NCI-H2029 treated with DMSO at 0.1 percent for 48 hours (cell line): ENCODE measurements at places on chromosomes 11 and 22.

DNA sequence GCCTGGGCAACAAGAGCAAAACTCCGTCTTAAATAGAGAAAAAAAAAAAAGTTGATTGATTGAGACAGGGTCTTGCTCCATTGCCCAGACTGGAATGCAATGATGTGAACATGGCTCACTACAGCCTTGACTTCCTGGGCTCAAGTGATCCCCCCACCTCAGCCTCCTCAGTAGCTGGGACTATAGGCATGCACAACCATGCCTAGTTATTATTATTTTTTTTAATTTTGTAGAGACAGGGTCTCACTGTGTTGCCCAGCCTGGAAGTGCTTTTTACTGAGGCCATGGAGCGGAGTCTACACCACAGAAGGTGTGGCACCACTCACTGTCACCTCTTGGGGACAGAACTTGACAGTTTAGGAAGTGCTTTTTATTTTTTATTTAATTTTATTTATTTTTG lies 17.8 kb downstream of the TRIOBP start:
- DNase-seq: no peak

- peak; percentile 77 for DNase-seq
Measured at GRCh38 chr11:65546217-65546958, 11.8 kb downstream of the LTBP3 start.

DNA sequence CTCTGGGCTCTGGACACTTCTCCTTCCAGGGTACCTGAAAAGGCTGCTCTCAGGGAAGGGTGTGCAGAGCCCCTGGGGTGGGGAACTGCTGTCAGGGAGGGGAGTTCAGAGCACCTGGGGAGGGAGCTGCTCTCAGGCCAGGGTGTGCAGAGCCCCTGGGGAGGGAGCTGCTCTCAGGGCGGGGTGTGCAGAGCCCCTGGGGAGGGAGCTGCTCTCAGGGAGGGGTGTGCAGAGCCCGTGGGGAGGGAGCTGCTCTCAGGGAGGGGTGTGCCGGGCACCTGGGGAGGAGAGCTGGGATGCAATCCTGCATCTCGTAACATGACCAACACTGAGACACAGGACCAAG lies 764.2 kb downstream of the BRD1 start:
- DNase-seq: no peak

DNA sequence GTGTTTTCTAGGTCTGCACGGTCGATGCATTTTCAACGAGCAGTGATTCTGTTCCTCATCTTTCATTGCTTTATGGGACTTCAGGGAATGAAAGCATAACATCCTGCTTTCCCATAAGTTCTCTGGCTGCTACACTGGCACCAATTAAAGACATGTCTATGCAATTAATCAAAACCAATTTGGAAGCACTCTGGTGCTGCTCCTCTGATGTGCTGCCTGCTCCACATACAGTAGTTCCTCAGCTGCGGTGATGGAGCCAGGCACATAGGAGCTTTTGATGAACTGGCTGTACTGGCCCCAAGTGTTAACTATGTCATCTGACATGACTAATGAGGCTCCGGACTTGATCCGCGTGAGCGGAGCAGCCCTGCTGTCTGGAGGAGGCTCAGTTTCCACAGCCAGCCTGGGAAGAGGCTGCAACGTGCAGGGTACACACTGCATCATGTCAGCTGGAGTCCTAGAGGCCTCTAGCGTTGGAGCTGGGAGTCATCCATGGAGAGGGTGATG lies 29.8 kb downstream of the GVQW3 start:
- DNase-seq: no peak

DNA sequence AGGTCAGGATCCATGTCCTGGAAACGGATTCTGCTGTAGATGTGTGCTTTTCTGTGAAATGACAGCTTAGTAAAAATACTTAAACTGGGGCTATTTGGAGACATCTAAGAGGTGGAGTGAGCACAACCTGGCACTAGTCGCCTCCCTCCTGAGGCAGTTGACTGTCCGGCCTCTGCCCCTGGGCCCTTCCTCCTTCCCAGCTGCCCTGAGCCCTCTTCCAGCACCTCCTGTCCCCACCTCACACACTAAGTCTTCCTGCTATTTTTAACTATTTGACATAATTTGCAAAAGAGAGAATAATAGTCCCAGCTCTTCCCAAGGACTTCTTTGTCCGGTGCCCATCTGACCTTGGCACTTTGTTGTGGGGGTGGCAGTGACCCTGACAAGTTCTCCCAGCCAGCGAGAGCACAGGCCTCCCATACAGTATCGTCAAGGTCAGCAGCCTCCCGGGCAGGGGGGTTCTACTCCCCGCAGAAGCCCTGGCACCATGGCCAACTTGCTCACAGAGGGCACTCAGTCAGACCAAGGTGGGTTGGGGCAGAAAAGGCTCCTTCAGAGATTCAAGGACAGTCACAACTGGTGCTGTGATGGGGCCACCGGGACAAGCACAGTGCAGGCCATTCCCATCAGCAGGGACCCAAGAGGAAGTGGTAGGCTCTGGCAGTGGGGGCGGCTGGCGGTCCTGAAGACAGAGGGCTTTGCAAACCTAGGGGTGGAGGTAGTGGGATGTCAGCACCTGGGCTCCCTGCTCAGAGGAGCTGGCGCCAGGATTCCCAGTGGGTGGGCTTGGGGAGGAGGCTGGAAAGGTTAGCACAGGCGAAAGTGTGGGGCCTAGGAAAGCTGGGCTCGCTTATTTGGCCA lies 5.5 kb upstream of the NEAT1 start:
- DNase-seq: no peak

DNA sequence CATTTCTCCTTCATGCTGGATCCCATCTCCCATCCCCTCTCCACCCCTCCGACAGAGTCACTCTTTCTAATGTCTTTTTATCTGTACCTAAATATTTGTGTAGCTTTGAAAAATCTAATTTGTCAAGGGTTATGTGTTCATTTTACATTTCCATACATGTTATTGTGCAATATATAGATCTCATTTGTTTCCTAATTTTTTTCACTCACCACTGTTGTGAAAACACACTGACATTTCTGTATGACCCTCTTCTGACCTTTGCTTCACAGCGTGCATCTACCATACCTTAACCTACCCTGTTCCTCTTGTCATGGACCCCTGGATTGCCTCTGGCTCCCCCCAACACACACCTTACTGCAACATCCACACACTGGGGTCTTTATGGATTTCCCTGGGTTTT lies 942.9 kb downstream of the TBC1D22A start:
- DNase-seq: no peak
